NCI-H1092 (cell line): ENCODE measurements at places on chromosomes 4 and X.

DNA sequence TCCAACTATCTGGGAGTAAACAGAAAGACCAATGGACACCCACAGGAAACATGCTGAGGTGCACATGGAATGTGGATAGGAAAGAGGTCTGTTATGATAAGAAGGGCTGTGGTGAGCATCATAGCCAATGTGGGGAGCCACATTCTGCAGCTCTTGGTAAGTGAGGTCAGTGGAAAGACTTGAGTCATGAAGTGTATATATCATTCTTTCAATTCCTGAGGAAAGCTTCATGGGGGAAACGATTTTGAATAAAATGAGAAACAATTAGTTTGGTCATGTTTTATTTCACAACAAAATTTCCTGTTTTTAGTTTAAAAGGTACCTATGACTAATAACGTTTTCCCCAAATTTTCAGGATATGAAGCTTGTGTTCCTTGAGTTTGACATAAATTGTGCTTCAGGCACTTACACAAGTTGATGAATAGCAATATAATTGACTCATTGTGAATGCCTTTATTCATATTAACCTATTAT lies 41.4 kb upstream of the RASSF6 start:
- no peak for DNase-seq

DNA sequence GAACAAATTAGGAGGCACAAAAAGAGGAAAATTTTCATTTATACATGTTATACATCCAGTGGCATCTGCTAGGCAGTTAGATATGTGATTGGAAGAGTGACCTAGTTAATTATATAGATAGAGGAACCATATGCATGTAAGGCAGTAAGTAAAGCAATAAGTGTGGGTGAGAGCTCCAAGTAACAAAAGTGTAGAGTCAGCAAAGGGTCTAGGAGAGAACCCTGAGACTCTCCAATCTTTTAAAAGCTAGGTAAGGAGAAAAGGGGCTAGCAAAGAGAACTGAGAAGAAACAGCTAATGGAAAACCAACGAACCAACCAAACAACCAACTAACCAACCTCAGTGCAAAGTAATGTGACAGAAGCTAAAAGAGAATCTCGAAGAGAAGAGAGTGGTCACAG lies 3.8 kb upstream of the CFAP299 start:
- no peak for DNase-seq

DNA sequence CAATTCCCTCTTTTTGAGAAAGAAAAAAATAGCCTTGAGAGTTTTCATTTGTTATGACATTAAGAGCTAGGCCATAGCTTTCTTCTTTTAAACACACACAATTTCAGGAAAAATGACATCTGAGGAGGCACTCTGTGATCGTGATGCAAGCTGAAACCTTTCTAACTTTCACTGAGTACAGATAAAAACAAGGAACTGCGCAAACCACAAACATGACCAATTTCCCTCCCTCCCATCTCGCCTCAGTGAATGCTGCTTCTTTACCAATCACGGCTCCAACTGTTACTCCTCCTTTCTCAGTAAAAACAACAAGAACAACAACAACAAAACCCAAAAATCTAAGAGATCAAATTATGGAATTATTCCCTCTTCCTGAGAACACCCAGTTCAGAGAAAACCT lies 626.8 kb downstream of the TLL1 start:
- no peak for DNase-seq

- DNase-seq = no peak
Observed at GRCh38 chr4:44161756-44162155, 286.9 kb downstream of the KCTD8 start.

DNA sequence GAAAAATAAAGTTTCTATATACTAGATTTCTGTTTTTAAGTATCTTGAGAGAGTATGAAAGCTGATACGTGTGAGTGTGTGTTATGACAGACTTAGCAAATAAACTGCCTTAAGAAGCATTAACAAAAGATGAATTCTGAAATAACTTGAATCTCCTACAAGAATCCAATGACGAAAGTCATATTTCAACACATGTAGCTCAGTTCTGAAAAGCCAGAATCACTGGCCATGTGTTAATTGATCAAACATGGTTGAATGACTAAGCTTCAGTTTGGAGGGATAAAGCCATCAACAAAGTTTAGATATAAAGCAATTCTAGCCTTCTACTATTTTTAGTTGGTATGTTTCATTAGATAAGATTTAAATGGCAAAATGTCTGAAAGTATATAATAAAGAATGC lies 88.5 kb upstream of the ETNPPL start:
- no peak for DNase-seq
